H1 (cell line): ENCODE measurements at places on chromosomes 2 and 18. TPM values are rescaled to one million over a fixed set of nuclear protein-coding genes. Genes with fewer than 3 reads are reported as not detected.

Gene MC5R
- 1.1 and 1.4 TPM in 2 replicates for polyA plus RNA-seq

- no peaks in the 10 kb centered on the region for H3K4me1 ChIP-seq
- no peaks in the 10 kb centered on the region for H3K36me3 ChIP-seq
- H3K27me3 ChIP-seq = no peaks in the 10 kb centered on the region
- no peak for DNase-seq
- no peak overlapping the region for H3K27ac ChIP-seq
- H3K4me3 ChIP-seq = no peak overlapping the region
Observed at GRCh38 chr18:61549889-61550288, 216.7 kb downstream of the CDH20 start.

Gene PROKR1
- polyA plus RNA-seq = 1.3 and 1.8 TPM in 2 replicates

- H3K4me1 ChIP-seq = no peaks in the 10 kb centered on the region
- no peak overlapping the region for H3K27ac ChIP-seq
- no peak for DNase-seq
- H3K4me3 ChIP-seq = no peak overlapping the region
- no peaks in the 10 kb centered on the region for H3K27me3 ChIP-seq
Observed at GRCh38 chr2:30269771-30270145, 38.4 kb downstream of the LBH start.

Gene PPIL3
- polyA plus RNA-seq = 26.1 and 48.7 TPM in 2 replicates
